Right lobe of liver (tissue), 6 donors: ENCODE measurements at places on chromosomes 4 and X. TPM values are rescaled to one million over a fixed set of nuclear protein-coding genes. Genes with fewer than 3 reads are reported as not detected.

- DNase-seq = no peak
These were observed 26.5 kb downstream of the RASSF6 start for GRCh38 chr4:73593631-73594241.

GRCh38 chrX:23505531-23506303 is 161.6 kb upstream of the PRDX4 start:
- DNase-seq = no peak

- no peak for DNase-seq
These were observed 566.3 kb upstream of the NR3C2 start for GRCh38 chr4:149008415-149009025.

DNA sequence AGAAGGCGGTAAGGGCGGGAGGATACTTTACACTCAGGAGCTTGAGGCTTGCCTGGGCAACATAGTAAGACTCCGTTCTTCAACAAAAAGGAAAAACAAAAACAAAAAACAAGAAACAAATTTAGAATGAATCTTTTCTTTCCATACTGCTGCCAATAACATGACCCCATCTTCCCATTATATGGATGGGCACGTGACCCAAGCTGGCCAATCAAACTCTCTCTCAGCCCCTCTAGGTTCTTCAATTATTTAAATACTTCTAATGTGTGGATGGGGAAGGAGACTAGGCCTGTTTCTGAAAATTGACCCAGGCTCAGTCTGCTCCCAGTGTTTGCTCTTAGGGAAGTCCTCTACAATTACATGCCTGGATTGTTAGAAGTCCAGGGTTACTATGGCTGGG is 22.2 kb upstream of the ATP6AP2 start:
- no peak for DNase-seq

- DNase-seq = no peak
These were observed 7.1 kb downstream of the IGFBP7 start for GRCh38 chr4:57103051-57103450.

Gene REELD1
- total RNA-seq = 0.20 TPM

Gene CETN2
- 10.9 TPM for total RNA-seq
